ENCODE measurements at places on chromosomes 6 and 20.
A peak's percentile ranks its signal among the peaks of the same experiment; 100 is the strongest.

GRCh38 chr20:23867152-23867776 is 12.3 kb downstream of the CST5 start:
- DNase-seq: no peak

DNA sequence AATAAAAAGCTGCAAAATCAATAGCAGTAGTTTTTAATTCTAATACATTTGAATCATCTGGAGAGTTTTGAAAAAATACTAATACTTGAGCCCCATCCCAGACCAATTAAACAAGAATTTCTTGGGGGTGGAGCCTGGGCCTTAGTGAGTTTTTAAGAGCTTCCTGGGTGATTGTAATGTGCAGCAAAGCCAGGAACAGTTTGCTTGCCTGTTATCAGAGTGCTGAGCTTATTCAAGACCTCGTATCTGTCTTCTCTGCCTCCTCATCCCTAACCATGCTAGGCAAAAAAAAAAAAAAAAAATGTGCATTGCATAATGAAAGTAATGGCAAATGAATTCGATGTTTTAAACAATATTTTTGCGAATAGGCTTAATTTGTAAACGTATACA is 36.4 kb upstream of the MYB start:
- DNase-seq: no peak

GRCh38 chr6:105783333-105783935 is 302.7 kb upstream of the PRDM1 start:
- DNase-seq: no peak

DNA sequence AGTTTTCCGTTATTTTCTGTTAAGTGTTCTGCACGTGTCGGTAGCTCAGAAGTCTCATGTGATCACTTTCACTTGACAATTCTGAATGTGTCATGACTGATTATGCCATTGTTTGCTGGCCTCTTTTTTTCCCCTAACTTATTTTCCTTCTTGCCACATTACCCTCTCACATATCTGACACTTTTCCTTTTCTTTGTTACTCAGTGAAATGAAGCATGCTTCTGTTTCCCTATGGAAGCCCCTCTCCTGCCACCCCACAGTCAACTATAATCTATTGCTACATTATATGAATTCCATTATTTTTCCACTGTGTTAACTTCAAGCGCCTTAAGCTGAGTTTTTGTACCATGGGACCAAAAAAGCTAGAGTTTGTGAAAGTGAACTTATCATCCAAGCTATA is 531.6 kb upstream of the HS3ST5 start:
- DNase-seq: no peak

- no peak for DNase-seq
Measured at GRCh38 chr6:38272222-38272621, 367.5 kb downstream of the BTBD9 start.

DNA sequence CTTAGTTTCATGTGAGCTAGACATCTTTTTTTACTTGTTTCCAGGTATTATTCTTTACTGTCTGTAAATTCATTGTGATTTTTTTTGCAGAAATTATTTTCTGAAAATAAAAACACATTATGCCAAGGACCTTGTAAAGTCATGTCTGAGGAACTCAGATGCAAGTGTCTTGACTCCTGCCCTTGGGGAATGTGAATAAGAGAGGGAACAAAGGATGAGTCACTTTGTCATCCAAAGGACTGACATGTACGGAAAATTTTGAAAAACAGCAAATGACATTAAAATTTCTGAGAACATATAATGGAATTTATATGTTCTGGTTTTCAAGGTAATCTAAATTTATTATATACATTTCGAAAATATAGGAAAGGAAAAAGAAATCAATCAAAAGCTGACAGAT is 660.4 kb downstream of the CD109 start:
- peak; percentile 40 for DNase-seq

DNA sequence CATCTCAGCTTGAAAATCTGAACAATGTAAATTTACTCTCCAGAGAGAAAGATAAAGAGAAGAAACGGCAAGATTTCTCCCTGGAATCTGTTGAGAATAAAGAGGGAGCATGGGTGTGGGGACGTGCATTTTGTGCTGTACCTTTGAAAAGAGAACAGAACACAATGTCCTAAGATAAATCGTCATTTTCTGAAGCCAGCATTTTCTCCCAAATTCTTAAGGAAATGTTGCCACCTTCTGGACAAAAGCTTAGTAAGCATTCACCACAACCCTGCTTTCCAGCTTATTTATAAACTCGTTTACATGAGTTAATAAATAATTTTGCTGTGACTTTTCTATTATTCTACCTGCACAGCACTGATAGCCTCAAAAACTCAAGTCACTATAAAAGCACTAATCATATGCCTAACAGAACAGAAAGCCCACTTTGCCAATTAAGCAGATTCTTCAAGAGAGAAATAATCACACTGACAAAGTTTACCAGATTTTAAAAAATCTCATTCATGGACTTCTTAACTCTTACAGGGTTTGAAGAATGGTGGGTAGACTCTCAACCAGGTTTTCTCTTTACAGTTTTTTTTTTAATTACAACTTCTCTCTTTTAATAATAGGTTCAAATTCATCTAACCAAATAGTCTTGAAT is 155.8 kb downstream of the MBOAT1 start:
- peak; percentile 27 for DNase-seq

GRCh38 chr6:151242420-151242861 is 2.7 kb downstream of the AKAP12 start:
- DNase-seq: no peak

- no peak for DNase-seq
Measured at GRCh38 chr6:143969077-143969476, 39.0 kb downstream of the PLAGL1 start.

GRCh38 chr6:130326496-130326895 is 39.3 kb upstream of the TMEM200A start:
- DNase-seq: no peak

DNA sequence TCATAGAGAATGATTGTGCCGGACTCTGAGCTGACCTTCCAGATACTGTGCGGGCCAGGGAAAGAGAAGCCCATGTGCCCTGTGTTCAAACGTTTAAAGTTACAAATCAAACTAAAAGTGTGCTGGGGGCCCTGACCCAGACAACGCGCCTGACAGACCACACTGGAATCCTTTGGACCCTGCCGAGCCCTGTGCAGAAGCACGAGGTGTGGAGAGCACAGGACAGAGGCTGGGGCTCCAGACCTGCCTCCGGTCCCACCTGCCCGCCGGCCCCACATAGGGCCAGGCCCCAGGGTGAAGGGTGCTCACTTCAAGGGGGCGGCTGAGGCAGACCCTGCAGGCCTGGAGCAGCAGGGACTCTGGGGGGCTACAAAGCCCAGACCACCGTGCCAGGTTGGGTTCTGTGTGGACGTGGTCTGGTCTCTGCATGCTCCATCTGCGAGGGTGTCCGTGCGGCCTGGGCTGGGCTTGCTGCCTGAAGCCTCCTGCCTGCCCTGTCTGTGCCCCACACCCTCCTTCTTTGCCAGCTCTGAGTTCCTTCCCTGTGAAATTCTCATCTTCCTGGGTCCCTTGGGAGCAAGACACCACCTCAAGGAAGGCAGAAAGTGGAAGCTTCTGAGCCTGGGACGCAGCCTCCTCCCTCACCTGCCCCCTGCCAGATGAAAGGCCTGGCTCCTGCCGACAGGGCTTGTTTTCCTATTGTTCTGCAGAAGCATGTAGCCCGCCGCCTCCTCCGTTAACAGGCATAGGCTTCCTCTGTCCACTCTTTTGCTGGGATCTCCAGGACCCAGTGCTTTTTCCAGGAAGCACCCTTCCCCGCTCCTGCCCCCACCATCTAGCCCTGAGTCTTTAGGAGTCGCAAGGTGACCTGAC is 186.2 kb downstream of the ERMARD start:
- no peak for DNase-seq

- DNase-seq: no peak
Measured at GRCh38 chr20:22507240-22507961, 77.0 kb downstream of the FOXA2 start.

DNA sequence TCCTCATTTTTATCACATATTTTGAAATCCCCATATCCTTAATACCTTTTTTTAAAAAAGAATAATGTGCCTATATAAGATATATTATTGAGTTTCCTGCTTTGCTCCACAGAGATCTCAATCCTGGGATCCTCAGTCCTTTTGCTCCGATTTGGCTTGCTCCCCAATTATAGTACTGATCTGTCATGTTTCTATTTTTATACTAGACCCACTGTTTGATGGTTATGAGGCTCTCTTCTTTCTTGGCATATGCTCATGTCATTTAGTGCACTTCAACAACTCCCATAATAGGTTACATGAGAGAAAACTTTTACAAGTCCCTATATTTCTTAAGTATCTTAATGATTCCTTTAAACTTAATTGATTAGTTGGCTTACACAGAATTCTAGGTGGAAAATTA is 958.5 kb upstream of the EPHA7 start:
- no peak for DNase-seq

DNA sequence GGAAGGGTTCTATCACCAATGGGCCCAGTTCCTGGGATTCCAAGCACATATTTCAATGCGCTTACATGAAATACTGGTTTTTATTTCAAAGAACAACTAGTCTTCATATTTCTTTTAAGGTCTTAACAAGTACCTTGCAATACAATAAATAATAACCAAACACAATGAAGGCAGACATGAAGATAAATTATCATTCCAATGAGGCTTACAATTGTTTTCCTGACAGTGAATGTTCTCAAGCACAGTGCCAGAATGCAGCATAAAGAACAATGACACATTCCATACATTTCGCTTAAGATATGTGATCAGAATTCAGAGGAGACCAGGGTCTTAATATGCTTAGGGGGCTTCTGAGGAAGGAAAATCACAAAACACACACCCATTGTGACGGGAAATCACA is 26.3 kb downstream of the RAMACL start:
- no peak for DNase-seq

- no peak for DNase-seq
Measured at GRCh38 chr6:168093634-168094033, 14.6 kb upstream of the FRMD1 start.

DNA sequence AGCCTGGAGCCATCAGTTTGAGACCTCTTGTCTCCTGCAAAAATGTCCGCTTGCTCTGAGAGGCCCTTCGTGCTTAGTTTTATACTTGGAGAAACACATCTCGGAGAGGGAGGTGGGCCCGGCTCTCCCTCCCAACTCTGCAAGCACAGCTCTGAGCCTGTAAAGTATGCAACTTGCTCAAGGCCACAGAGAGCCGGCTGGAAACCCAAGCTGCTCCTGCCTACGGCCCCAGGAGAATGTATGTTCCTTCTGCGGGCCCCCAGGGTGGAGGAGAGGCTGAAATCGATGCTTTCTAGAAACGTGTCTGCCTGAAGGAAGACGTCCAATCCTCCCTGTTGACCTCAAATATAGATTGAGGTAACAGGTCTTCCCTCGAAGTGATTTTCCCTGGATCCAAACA is 205.4 kb downstream of the PREX1 start:
- DNase-seq: no peak

GRCh38 chr6:6483733-6484132 is 104.8 kb upstream of the LY86 start:
- no peak for DNase-seq

- DNase-seq: peak; percentile 39
Measured at GRCh38 chr20:33561692-33562601, 72.1 kb downstream of the CBFA2T2 start.

DNA sequence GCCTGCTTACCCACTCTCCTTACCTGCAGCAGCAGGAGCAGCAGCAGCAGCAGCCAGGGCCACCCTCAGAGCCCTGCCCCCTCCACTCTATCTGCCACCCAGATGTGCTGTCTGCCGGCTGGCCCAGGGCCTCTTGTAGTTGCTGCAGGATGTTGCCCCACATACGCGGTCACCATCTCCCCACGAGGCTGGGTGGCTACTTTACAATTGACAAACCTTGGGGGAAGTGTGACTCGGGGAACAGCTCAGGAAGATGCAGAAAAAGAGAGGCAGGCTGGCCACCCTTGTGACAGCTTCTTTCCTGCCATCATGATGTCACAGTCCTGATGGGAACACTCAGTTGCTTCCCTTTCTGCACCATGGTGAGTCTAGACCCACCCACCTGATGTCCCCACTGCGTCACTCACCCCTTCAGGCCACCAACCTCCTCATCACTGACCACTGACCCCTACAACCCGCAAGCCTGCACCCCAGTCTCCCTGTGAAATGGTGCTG is 14.5 kb downstream of the TREM1 start:
- DNase-seq: no peak

Data from urothelium cell line (cell line).